ENCODE measurements at places on chromosomes 7 and 10.

GRCh38 chr10:33117816-33118215 is 159.8 kb upstream of the ITGB1 start:
- no peaks in the 10 kb centered on the region for H3K36me3 ChIP-seq
- H3K4me1 ChIP-seq: peaks cover 85% of the 10 kb centered on the region

DNA sequence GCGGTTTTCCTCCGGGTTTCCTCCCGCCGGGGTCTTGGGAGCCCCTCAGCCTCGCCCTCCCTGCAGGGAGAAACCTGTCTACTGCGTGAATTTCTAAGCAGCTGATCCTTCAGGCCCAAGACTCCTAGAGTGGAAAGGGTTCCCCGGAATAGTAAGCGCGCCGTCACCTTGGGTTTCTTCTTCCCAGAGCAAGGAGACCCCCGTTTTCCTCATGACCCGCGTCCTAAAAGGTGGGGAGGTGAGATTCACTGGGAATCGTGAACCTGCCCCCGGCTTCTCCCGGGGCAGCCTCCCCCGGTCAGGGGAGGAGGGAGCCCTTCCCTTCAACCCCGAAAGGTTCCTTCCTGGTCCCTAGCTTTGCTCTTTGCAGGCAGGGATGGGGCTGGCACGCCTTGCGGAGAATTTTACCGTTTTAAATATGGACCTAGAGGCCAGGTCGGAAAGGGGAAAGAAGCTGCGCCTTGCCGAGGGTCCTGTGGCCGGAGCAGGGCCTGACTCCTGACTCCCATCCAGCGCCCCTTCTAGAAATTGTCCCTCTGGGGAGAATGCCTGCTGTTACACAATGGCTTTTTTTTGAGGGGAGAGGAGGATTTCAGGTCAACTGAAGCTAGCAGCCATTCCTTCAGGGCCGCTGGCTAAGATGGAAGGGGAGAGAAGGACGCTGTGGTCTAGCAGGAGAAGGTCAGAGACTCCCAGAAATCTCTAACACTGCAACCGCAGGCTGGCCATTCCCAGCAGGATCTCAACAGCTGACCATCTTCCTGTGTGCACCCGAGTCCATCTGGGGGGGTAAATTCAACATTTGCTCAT is 11.6 kb upstream of the MNX1 start:
- peaks cover 53% of the 10 kb centered on the region for H3K27me3 ChIP-seq
- no peaks in the 10 kb centered on the region for H3K36me3 ChIP-seq
- no peak overlapping the region for H3K27ac ChIP-seq
- DNase-seq: no peak

DNA sequence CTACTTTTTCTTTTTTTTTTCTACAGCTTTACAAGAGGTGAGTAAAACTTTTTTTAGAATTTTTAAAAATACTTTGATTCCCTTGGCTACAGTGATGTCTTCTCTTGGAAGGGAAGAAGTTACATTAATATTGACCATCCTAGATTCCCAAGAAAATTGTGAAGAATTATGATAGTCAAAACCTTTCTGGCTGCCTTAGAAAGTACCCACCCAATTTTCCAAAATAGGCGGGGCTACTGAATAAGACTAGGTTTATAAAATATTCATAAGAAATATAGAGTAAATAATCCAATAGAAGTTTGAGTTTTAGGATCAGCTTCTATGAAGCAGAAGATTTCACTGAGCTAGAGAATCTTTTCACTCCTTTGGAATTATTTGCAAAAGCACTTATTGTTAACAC is 3.0 kb downstream of the COL1A2 start:
- H3K27ac ChIP-seq: no peak overlapping the region
- H3K4me1 ChIP-seq: peaks cover 6% of the 10 kb centered on the region
- no peak overlapping the region for H3K4me3 ChIP-seq
- peaks cover 14% of the 10 kb centered on the region for H3K27me3 ChIP-seq
- no peaks in the 10 kb centered on the region for H3K36me3 ChIP-seq

- no peak overlapping the region for H3K4me3 ChIP-seq
- no peak for DNase-seq
- H3K4me1 ChIP-seq: no peaks in the 10 kb centered on the region
- H3K27me3 ChIP-seq: no peaks in the 10 kb centered on the region
- no peak overlapping the region for H3K27ac ChIP-seq
These were observed 232.4 kb downstream of the AHR start for GRCh38 chr7:17530741-17531421.

Data from effector memory CD4-positive, alpha-beta T cell (primary cell).